M059J (cell line): ENCODE measurements at places on chromosomes 2 and 18. TPM values are rescaled to one million over a fixed set of nuclear protein-coding genes. Genes with fewer than 3 reads are reported as not detected.

DNA sequence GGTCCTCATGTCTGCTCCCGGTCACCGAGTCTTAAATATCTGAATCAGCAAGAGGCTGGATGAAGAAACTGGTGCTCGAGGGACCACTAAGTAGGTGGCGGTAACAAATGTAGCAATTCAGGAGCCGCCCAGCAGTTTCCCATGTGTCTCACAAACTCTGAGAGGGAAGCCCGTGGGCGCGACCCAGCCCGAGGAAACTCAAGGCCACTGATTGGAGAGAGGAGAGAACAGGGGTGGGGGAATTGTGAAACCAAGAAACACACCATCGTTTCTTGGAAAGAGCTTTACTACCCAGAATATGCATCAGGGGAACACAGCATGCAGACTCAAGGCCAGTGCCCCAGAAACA is 10.8 kb downstream of the MLPH start:
- no peak for DNase-seq

Gene PLEK
- 0.25 TPM in 1 of 2 replicates, not detected in the other for total RNA-seq

DNA sequence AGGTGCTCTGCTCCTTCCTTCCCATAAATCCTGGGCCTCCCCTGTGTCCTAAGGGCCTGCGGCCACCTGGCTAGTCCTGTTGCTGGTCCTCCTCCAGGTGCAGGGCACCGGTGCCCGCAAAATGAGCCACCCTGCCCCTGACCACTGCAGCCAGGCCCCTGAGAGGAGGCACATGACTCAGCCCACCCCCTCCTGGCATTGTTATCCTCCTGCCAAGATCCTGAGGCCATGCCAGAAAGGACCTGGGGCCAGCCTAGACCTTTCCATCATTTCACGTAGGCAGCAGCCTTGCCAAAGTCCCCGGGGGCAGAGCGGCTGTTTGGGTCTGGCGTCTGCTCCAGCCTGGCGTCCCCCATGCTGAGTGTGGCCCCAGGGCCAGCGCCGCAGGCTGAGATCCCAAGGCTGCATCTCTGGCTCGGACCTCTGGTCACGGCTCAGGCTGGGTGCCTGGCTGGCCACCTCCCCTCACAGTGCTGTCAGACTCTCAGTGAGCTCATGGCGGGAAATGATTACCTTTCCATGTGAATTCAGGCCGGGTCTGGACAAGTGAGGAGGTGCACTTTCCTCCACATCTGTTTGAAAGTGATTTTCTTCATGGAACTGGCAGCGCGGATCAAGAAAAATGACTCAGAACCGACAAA is 81.0 kb downstream of the NDUFA10 start:
- DNase-seq = no peak

Gene MC5R
- not detected in 2 replicates for total RNA-seq

DNA sequence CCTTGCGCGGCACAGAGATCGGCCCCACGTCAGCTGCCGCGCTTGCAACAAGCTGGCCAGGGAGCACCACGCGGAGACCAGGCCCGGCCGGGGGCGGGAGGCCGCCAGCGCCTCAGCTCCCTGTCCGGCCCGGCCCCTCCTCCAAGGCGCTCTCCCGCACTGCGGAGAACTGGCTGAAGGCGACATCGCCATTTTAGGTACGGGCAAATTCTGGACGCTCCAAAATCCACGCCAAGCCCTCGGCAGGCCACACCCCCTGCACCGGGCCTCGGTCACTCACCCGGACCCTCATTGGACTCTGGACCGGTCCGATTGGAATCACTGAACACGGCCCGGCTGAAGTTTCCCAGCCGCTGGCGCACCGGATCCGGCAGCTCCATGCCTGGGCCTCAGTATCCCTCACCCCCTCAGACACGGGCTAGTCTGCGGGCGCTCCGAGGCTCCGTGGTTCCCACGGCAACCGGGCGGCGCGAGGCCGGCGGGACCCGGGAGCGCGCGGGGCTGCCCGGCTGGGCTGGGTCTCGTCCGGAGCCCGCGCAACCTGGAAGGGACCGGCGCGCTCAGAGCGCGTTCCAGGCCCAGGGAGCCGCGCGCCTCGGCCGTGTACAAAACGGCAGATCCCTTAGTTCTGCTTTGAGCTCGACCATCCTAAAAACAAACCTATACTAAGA is at the start of gene TMEM17:
Gene TMEM17, minus strand, starts transcription at position 446 of the 671 bp plus-strand sequence. Its CDS starts 66 bp downstream, at position 380.
- peak; percentile 88 for DNase-seq

- DNase-seq = no peak
Observed at GRCh38 chr18:49001587-49001986, 50.8 kb upstream of the SMAD7 start.

GRCh38 chr18:24799176-24799575 is 338.7 kb downstream of the HRH4 start:
- peak; percentile 48 for DNase-seq

DNA sequence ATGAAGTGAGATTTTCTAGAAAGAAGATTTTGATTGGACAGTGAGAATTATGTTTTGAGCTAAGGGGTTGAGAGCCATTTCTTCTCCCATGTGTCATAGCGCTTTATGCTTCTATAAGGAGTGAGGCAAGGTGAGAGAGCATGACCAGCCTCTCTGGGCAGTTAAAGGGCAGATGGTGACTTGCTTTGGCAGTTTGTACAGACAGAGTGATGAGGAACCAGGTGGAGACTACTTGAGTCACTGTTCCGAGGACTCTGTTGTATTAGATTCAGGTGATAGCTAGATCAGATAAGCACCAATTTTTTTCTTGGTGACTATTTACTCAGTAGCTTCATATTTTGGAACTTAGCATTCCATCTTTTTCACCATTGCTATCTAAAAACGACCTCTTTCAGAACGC is 4.5 kb downstream of the CRIM1 start:
- peak; percentile 45 for DNase-seq

GRCh38 chr2:10792001-10792634 is 20.5 kb downstream of the PDIA6 start:
- no peak for DNase-seq

DNA sequence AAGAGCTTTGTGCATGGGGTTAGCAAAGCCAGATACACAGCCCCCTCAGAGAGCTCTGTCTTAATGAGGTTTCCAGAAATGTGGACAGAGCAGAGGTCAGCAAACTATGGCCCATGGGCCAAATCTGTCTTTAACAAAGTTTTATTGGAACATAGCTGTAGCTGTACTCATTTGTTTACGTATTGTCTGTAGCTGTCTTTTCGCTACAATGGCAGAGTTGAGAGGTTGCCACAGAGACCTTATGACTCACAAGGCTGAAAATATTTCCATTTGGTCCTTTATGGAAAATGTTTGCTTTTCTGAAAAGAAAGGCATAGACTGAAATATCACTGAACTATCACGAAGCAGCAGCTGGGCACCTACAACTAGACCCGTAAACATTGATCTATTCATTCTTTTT is 841.8 kb downstream of the SLC4A3 start:
- peak; percentile 88 for DNase-seq

DNA sequence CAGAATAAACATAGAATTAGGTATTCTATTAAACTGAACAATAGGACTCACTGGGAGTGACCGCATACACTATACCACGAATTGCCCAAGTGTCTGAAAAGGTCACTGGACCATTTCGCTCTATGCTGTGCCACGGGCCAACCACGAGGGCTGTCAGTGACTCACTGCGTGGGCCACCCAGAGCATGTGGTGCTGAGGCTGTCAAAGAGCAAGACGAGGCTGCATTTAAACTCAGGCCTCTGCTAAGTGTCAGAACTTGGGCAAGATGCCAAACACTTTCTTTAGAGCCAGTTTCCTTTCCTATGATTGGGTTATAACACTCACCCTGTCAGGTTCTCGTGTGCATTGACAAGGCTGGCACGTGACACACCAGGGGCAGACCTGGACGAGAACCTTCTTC is 97.5 kb downstream of the SH3YL1 start:
- no peak for DNase-seq

DNA sequence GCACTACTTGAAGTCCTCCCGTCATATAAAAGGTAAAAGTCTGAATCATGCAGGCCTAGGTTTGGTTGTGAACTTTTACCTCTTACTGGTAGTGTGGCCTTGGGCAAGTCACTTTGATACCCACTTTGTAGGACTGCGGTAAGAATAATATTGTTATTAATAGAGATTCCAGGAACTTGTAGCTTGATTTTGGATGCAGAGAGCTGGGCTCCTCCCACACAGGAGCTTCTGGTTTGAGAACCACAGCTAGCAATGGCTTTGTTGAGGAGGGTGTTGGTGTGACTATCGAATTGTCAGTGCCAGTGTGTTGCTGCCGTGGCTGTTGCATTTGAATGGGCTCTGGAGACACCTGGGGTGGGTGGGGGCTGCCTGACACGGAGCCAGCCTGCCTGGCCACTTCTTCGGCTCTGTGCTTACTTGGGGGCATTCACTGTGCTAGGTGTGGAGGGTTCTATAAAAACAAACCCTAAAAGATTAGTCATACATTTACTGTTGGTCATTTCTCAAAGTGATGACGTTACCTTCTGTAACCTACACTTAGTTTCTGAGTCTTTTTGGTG is 38.5 kb downstream of the ASAP2 start:
- peak; percentile 56 for DNase-seq

- no peak for DNase-seq
Observed at GRCh38 chr2:235383272-235383843, 110.5 kb upstream of the AGAP1 start.

DNA sequence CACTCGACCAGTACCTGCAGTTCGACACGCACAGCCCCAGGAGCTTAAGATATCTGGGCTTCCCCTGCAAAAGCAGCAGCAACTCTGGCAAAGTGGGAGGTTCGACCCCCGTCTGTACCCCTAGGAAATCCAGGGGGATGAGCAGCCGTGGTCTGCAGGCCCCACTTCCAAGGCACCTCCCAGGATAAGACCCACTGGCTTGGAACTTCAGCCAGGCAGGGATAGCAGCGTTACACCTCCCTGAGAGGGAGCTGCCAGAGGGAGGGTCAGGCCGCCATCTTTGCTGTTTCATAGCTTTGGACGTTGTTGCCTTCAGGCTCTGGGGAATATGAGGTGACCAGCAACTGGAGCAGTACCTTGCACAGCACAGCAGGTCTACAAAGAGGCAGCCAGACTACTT is 351.1 kb downstream of the SOX11 start:
- no peak for DNase-seq

GRCh38 chr2:120805602-120806001 is 69.9 kb downstream of the GLI2 start:
- no peak for DNase-seq

Gene NOL4
- not detected in 2 replicates for total RNA-seq

- peak; percentile 44 for DNase-seq
Observed at GRCh38 chr2:9139491-9140443, 66.8 kb upstream of the ASAP2 start.

- DNase-seq = no peak
Observed at GRCh38 chr2:86284987-86285386, 52.4 kb downstream of the REEP1 start.

Gene ZFP36L2
- total RNA-seq = 2.5 and 5.7 TPM in 2 replicates

- DNase-seq = peak; percentile 95
Observed at GRCh38 chr2:237473878-237474441, 13.1 kb upstream of the MLPH start.

DNA sequence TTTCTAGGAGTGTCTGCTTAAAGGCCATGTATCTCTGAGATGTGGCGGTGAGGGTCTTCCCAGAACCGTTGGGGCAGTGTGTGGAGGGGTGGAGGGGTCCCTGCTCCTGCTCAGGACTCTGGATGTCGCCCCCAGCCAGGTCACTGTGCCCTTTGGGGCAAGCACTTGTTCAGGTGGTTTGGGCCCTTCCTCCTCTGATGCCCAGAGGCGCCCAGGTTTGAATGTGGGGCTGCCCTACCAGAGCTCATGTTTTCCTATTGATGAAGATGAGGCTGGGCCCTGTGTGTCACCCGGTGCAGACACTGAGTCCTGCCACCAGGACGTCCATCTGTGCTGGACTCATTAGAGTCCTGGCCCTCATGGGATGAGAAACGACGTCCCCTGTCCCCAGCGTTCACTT is 14.3 kb upstream of the PER2 start:
- DNase-seq = no peak

DNA sequence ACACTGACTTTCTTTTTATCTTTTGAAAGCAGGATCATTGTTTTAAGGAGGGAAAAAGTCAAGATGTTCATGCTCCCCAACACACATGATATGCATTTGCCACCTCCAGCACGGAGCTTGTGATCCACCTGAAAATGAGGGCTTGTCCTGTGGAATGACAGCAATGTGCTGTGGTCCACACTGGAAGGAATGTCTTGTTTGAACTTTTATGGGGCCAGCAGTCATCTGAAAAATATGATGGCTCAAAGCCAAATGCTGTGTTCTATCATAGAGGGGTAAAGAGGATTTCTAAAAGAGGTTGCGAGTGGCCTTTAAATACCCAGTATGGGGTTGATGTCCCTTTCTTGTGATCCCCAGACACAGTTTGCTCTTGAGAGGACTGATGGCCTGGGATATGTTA is 226.5 kb upstream of the SPRED2 start:
- peak; percentile 78 for DNase-seq

- DNase-seq = peak; percentile 91
Observed at GRCh38 chr2:237874585-237875161, 15.2 kb downstream of the RAMP1 start.

GRCh38 chr18:76928179-76928868 is 106.0 kb downstream of the ZNF236 start:
- DNase-seq = no peak

Gene ERFE
- 1.6 and 5.2 TPM in 2 replicates for total RNA-seq

DNA sequence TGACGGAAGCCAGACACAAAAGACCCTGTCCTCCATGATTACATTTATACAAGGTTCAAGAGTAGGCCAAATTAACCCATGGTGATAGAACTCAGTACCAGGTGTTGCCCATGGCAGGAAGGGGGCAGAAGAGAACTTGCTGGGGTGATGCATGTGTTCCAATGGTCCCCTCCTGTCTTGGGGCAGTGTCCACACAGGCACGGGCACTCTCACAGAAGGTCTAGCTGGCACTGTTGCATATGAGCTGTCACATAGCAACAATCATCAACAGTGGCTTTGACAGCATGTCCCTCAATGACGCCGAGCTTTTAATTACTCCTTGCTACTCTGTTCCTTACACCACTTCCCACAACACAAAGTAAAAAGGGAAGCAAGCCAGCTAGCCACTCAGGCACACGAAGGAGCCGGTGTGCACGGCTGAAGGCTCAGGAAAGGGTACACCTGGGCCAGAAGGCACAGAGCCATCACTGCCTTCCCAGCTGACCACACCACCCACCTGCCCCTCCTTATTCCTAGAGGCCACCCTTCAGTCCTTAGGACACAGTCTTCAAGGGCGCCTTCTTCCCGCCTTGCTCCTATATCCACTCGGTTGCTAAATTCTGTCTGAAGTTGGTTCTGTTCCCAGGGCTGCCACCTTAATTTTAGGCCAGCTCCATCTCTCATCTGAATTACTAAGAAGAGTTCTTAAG is 28.9 kb downstream of the RPL31 start:
- peak; percentile 19 for DNase-seq

DNA sequence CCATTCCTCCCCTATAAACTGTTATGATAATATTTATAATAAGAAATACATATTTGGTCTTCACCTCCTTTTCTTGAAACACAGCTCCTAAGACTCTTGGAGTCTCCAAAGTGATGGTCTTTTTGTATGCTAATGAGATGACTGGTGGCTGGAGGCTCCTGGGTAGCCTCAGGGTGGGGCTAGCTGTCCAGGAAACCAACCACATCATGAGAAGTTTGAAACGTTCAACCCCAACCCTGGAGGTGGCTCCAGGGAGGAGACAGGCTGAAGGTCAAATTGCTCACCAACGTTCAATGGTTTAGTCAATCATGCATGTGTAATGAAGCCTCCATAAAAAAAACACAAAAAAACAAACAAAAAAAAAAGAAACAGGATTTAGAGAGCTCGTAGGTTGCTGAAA is 298.7 kb upstream of the MGAT5 start:
- DNase-seq = no peak
